ENCODE measurements at places on chromosomes 3 and 15.

DNA sequence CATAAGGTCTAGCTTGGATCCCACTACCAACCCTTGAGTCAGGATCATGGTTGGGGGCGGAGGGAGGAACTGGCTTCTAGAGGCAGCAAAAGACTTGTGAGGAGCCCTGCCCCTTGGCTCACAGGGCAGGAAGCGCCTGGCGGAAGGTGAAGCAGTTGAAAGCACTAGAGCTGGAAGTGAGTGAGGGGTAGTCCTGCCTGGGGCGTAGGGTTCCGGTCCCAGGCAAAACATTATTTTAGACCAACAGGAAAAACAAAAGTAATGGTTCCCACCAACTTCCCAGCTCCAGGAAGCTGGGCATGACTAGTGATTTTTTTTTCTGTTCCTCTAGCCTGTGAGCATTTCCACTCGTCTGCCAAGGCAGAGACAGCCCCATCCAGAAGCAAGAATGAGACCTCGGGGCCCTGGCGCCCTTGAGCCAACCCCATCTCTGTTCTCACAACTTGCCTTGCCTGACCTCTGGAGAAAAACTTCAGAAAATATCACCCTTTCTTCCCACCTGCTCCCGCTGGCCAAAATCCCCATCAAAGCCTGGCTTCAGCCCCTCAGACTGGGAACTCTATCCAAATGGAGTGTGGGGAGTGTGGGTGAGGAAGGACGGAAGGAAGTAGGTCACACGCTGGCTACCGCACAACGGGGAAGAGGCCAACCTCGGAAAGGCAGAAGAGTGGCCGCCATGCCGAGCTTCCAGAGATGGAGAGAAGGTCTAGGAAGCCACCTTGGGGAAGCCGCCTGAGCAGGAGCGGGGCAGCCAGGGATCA is 57.5 kb downstream of the RBPMS2 start:
- no peak for DNase-seq

GRCh38 chr15:53462651-53463050 is 296.8 kb downstream of the WDR72 start:
- DNase-seq: no peak

DNA sequence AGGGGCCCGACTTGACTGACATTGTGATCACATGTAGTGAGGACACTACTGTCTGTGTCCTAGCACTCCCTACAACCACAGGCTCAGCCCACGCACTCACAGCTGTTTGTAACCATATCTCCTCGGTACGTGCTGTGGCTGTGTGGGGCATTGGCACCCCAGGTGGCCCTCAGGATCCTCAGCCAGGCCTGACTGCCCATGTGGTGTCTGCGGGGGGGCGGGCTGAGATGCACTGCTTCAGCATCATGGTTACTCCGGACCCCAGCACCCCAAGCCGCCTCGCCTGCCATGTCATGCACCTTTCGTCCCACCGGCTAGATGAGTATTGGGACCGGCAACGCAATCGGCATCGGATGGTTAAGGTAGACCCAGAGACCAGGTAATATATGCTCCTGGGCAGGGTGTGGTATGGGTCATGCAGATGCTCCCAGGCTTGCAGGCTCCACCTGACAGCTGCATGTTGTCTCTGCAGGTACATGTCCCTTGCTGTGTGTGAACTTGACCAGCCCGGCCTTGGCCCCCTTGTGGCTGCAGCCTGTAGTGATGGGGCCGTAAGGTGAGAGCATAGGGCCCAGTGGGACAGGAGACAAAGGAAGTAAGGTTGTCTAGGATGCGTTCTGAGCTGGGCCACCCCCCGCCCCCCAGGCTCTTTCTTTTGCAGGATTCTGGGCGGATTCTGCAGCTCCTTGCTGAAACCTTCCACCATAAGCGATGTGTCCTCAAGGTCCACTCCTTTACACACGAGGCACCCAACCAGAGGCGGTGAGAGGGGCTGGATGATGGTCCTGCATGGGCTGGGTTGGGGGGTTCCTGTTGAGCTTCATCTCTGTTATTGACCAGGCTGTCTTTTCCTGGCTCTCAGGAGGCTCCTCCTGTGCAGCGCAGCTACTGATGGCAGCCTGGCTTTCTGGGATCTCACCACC is 4.4 kb downstream of the DALRD3 start:
- DNase-seq: peak; percentile 47

DNA sequence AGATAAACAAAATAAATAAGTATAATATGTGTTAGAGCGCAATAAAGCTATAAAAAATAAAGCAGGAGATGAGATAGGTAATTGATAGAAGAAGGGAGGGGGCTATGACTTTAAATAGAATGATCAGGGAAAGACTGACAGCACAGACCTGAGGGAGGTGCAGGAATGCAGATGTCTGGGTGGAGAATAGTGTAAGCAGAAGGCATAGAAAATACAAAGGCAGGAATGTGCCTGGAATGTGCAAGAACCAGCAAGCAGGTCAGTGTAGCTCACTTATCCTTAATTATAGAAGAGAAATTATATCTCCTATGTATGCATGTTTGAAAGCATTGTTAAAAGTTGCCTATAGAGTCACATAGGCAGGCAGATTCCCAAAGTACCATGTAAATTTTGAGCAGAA is 239.4 kb upstream of the SOX14 start:
- no peak for DNase-seq

- no peak for DNase-seq
Measured at GRCh38 chr3:111496894-111497559, 45.0 kb upstream of the CD96 start.

- DNase-seq: no peak
Measured at GRCh38 chr3:183551930-183552329, 3.6 kb downstream of the KLHL6 start.

- DNase-seq: no peak
Measured at GRCh38 chr15:40128766-40129660, 20.3 kb upstream of the BMF start.

- DNase-seq: peak; percentile 74
Measured at GRCh38 chr3:189186101-189186500, 14.3 kb downstream of the TPRG1 start.

- DNase-seq: no peak
Measured at GRCh38 chr3:188280627-188281026, 126.7 kb downstream of the LPP start.

- no peak for DNase-seq
Measured at GRCh38 chr3:48142316-48142870, 45.8 kb downstream of the CDC25A start.

DNA sequence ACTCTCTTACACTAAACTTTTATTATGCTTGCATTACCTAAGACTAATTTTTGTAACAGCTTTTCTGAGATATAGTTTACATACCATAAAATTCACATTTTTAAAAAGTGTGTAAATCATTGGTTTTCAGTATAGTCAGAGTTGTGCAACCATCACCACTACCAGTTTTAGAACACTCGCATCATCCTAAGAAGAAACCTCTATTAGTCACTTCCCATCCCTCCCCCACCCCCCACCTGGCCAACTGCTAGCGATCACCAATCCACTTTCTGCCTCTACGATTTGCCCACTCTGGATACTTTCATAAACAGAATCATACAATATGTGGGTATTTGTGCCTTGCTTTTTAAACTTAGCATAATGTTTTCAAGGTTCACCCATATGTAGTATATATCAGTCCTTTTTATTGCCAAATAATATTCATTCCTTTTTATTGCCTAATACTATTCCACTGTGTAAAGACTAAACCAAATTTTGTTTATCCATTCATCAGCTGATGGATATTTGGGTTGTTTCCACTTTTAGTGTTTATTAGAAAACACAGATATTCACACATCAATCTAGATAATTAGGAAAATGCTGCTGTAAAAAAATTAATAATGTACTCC is 23.0 kb downstream of the UBP1 start:
- no peak for DNase-seq

DNA sequence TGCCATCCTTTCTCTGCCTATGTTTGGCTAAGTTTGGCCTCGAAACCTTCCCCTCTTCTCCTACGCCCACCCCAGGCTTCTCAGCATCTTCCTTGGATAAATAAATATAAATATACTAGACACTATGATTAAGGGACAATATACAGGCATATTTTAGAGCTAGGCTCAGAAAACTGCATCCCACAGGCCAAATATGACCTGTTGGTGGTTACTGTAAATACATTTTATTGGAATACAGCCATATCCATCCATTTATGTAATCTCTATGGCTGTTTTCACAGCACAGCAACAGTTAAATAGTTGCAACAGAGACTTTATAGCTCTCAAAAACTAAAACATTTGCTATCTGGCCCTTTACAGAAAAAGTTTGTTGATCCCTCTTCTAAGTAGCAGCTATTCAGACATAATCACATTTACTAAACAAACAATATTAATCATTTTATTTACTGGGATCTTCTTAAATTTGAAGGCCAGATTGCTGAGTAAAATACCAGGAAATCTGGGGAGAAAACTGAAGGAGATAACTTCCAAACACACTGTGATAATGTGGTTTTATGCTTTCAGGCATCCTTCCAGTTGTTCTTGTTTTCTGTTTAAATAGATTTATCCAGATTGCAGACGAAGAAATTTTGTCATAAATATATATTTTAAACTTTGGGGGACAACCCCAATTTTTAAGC is 269.7 kb upstream of the THRB start:
- no peak for DNase-seq

DNA sequence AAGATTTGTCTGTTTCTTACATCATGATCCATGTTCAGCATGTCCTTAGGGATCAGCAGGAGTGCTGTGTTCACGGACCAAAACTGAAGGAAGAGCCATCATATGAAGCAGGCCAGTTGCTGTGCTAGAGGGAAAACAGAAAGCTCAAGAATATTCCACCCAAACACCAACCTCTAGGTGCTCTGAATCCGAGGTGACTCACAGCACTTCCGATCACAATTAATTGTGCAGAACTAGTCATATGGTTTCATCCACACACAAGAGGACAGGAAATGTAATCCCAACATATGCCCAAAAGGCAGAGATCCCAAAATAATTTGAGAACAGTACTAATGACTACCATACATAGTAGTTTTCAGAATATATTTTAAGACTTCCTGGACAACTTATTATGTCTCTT is 257.9 kb upstream of the KCNH8 start:
- no peak for DNase-seq

GRCh38 chr15:74540161-74540760 is 759 bp upstream of the ARID3B start:
- DNase-seq: no peak
